CD4-positive, alpha-beta T cell treated with Interleukin-12 subunit alpha and Interleukin-12 subunit beta, for 1 hour (primary cell): ENCODE measurements at places on chromosomes 1 and 21.

- DNase-seq: no peak
These were observed 30.5 kb downstream of the SLC30A1 start for GRCh38 chr1:211548321-211549091.

DNA sequence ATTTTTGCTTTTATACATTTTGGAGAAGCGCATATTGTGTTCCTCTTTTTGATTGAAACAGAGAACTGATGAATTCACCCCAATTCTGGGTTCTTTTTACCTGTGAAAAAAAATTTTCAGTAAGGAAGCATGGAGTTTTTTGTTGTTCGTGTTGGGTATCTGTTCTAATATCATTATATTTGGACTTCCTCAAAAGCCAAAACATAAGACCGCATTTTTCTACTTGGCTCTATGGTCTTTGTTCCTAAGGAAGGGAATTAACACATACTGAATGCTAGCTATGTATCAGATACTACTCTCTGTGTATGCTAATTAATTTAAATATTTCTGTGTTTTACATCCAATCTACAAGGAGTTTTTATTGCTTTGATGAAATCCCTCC is 12.9 kb downstream of the EPB41 start:
- no peak for DNase-seq

DNA sequence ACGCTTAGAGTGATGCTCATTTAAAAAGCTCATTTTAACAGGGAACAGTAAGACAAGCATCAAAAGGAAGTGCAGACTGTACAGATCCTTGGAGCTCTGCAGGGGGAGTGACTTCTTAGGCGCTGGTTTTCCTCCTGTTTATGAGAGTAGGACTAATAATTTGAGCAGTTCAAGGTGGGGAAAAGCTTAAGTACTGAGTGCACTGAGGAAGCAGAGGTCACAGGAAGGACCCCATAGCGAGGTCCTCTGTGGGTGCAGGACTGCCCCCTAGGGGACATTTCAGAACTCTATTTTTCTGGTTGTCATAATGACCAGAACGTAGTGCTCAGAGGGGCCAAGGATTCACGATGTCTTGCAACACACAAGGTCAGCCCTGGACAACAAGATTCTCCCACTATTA is 112.1 kb downstream of the HLCS start:
- DNase-seq: peak; percentile 9

- no peak for DNase-seq
These were observed 37.0 kb downstream of the PGM1 start for GRCh38 chr1:63630238-63630637.

GRCh38 chr1:213604477-213604876 is 383.3 kb upstream of the PROX1 start:
- no peak for DNase-seq

GRCh38 chr1:206035027-206035426 is 11.3 kb upstream of the CTSE start:
- no peak for DNase-seq

- no peak for DNase-seq
These were observed 143.4 kb upstream of the MAGI3 start for GRCh38 chr1:113246929-113247328.

- no peak for DNase-seq
These were observed 193.2 kb downstream of the FMN2 start for GRCh38 chr1:240284656-240285414.

DNA sequence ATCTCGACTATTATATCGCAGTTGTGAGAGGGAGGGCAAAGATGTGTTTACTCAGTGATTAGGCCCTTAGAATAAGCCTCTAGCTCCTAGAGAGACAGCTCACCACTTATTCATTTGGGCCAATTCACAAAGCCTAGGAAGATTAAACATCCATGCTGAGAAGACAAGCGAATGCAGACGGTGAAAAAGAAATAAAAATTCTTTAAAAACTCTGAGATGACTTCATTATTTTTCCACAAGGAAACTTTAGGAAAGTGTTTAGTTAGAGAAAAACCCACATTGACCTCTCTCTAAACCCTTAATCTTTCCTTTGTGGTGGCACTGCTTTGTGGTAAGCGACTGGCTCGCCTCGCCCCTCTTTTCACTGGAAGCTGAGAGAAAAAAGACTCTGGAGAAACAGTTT is 146.8 kb upstream of the DMRTA2 start:
- no peak for DNase-seq

GRCh38 chr21:39040494-39041110 is 142.6 kb downstream of the PSMG1 start:
- DNase-seq: no peak

GRCh38 chr21:32612999-32613337 is 791 bp upstream of the CFAP298 start:
- no peak for DNase-seq

DNA sequence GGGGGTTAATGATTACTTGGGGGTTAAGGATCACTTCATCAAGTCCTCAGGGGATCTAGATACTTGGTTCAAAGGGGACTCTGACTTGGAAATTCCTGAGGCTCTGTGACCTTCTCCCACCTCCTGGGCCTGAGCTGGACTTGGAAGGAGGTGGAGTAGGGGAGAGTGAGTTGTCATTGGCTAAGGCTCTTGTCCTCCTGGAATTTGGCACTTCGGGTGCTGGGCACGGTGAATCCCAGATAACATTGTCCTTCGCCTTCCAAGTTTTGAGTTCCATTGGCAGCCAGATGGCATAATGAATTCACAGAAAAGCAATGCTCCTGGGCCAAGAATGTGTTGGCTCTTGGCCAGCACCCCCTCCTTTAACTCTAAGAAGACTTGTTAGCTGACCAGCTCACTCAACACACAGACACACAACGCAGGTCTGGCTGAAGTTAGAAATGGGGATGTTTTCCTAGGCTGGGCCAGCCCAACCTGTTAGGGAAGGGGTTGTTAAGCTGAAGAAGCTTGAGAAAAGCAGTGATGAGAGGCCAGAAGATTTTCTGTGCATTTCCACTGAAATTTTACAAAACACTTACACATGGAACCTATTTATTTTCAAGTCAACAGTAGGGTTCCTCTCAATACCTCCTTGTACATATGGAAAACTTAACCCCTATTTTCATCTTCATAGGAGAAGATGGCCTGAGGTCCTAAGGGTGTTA is 29.7 kb downstream of the SLC26A9 start:
- no peak for DNase-seq

DNA sequence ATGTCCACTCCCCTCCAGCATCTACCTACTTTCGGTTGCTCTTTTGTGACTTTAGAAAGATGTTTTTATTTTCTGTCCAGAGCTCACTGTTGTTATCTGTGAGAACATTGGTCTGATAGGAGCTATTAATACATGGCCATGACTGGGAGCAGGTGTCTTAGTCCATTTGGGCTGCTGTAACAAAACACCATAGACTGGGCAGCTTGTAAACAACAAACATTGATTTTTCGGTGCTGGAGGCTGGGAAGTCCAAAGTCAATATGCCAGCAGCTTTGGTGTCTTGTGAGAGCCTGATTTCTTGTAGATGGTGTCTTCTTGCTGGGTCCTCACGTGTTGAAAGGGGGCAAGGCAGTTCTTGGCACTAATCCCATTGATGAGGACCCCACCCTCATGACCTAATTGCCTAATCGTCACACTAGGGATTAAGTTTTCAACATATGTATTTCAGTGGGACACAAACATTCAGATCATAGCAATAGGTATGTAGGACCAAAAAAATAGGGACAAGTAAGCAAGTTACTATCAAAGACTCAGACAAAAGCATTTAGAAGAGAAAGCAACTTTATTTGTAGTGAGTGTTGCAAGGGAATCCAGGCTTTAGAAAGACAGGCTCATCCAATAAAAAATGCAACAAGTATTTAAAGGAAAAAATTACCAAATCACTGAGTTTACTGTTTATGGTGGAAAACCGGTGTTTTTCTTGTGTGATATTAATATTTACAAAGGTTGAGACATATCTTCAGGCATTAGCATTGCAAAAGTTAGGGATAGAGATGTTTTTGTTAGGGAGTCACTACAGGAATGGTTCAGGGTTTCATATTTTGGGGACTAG is 55.2 kb upstream of the WDR26 start:
- DNase-seq: no peak
